Osteoblast (primary cell): ENCODE measurements at places on chromosomes 6 and 20. TPM values are rescaled to one million over a fixed set of nuclear protein-coding genes. Genes with fewer than 3 reads are reported as not detected.
A peak's percentile ranks its signal among the peaks of the same experiment; 100 is the strongest.

DNA sequence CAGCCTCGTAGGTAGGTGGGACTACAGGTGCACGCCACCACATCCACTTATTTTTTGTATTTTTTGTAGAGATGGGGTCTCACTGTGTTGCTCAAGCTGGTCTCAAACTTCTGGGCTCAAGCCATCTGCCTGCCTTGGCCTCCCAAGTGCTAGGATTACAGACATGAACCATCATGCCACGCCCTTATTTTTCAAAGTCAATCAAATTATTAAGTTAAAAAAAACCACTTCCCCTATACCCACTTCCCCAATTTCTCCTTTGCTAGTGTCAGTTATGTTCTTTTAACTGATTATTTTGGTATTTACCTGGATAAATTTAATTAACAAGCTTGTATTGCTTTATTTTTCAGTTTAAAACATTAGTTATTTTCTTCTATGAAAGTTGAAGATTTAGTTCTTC, 49.6 kb downstream of the RIOK1 start:
- H3K36me3 ChIP-seq, result no peaks in the 10 kb centered on the region
- H3K27ac ChIP-seq, result no peak overlapping the region
- peaks cover 6% of the 10 kb centered on the region for H3K4me1 ChIP-seq
- H3K27me3 ChIP-seq, result no peaks in the 10 kb centered on the region
- DNase-seq, result no peak
- H3K4me3 ChIP-seq, result no peak overlapping the region

GRCh38 chr20:50278377-50278683, 87.7 kb downstream of the CEBPB start:
- peak; percentile 62 for DNase-seq
- no peak overlapping the region for H3K27ac ChIP-seq
- H3K36me3 ChIP-seq, result no peaks in the 10 kb centered on the region
- no peaks in the 10 kb centered on the region for H3K4me1 ChIP-seq
- no peaks in the 10 kb centered on the region for H3K27me3 ChIP-seq

Gene FAM162B
- total RNA-seq, result 0.36 TPM in 1 of 2 replicates, not detected in the other

DNA sequence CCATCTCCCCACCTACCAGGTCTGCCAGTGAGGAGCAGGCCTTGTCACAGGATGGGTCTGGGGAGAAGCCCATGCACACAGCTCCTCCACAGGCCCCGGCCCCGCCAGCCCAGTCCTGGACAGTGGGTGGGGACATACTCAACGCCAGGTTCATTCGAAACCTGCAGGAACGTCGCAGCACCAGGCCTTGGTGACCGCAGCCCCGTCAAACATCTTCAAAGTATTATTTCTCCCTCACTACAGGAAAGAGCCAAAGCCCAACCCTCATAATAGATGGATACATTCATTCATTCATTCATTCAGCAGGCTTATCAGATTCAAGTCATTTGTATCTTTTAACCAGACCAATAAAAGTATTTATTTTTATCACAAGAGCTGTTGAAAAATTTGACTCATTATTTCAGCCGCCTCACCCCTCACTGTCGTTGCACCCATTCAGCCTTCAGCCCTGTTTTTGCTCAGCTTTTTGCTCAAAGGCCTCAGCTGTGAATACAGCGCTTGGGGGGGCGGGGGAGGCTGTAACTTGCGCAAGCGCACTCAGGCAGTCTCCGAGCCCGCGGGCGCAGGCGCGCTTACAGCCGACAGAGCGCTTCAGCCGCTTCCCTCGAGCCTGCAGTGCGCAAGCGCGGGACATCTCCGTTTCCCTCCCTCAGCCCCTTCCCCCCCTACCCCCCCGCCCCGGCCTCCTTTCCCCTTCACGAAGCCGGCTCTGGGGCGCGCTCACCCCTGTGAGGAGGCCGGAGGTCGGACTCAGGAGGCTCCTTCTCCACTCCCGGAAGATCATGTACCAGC, at the start of gene C6orf136:
Gene C6orf136 (plus strand): TSS at position 684 of the 792 bp plus-strand sequence. CDS start 99 bp downstream, at position 783.
- H3K4me1 ChIP-seq, result peaks cover 9% of the 10 kb centered on the region
- DNase-seq, result peak; percentile 99
- H3K4me3 ChIP-seq, result peak within 1 kb of the TSS; percentile 98
- H3K36me3 ChIP-seq, result peaks cover 21% of the 10 kb centered on the region
- no peaks in the 10 kb centered on the region for H3K27me3 ChIP-seq
- peak within 1 kb of the TSS; percentile 44 for H3K27ac ChIP-seq
